GM18507 (cell line): ENCODE measurements at places on chromosomes 16 and 17.

GRCh38 chr17:78726513-78726912 is 55.6 kb downstream of the CYTH1 start:
- no peak for DNase-seq

GRCh38 chr17:41678411-41678906 is 10.2 kb upstream of the EIF1 start:
- DNase-seq: no peak

- DNase-seq: no peak
These were observed 17.4 kb upstream of the MTSS2 start for GRCh38 chr16:70703041-70703834.

GRCh38 chr16:57600048-57600835 is 28.2 kb upstream of the ADGRG1 start:
- no peak for DNase-seq

DNA sequence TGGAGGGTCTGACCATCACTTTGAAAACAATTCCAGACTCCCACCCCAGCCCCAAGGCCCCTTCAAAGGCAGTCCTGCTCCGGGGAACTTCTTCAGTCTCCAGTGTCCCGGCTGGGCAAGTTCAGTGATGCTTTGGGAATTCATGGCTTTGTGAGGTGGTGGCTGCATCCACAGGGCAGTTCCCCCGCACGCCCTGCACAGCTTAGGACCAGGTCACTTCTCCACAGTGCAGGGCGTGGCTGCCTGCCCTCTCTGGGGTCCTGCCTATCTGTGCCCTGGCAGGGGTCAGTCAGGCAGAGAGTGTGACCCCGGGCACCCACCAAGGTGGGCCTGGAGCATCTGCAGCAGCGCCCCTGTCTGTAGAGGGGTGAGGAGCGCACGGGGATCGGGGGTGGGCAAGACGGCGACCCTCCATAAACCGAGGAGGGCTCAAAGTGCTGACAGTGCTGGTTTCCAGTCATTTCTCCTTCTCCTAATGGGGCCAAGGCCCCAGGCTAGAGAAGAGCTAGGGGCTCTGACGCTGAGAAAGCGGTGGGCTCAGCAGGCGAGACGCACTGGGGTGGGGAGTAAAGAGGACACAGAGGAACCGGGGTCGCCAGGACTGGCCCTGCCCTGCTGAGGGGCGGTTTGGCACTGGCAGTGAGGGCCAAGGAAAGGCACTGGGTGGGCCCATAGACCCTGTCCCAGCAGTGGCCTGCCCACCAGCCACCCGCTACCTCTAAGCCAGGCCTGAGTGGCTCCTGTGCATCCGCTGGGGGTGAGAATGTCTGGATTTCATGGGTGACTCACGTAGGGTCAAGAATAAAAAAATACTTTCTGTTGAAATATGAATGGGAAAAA is 4.2 kb upstream of the ARHGAP27 start:
- no peak for DNase-seq
